ENCODE measurements at places on chromosomes 3 and 15. TPM values are rescaled to one million over a fixed set of nuclear protein-coding genes. Genes with fewer than 3 reads are reported as not detected.

Gene THRB
- total RNA-seq, result 1.4 TPM

Gene MINAR1
- total RNA-seq, result 0.53 TPM

Gene GABRR3
- total RNA-seq, result not detected

Gene ZNF619
- total RNA-seq, result 1.9 TPM

Gene LEKR1
- total RNA-seq, result 0.79 TPM

Gene NEK10
- 1.3 TPM for total RNA-seq

Gene PRICKLE2
- 2.4 TPM for total RNA-seq

Gene ESYT3
- total RNA-seq, result 0.70 TPM

Gene UTS2B
- total RNA-seq, result not detected

Gene PATL2
- 0.10 TPM for total RNA-seq

Gene PYGO1
- total RNA-seq, result 5.6 TPM

Gene SLC12A8
- 1.7 TPM for total RNA-seq

Gene CLN6
- 75.9 TPM for total RNA-seq

Gene TEX55
- not detected for total RNA-seq

Gene LMCD1
- 69.9 TPM for total RNA-seq

Gene HRH1
- 9.8 TPM for total RNA-seq

Gene CDC25A
- total RNA-seq, result 8.9 TPM

Gene TTLL13
- total RNA-seq, result not detected

Gene TATDN2
- total RNA-seq, result 37.5 TPM

Gene GHRL
- not detected for total RNA-seq

Gene SLC22A13
- total RNA-seq, result not detected

Gene GOLGA6L7
- total RNA-seq, result not detected

Gene KLHL6
- not detected for total RNA-seq

Gene VGLL3
- 8.1 TPM for total RNA-seq

Gene CCDC13
- 0.46 TPM for total RNA-seq

Gene PP2D1
- not detected for total RNA-seq

Gene AADACL2
- total RNA-seq, result not detected

Gene PLXND1
- 97.2 TPM for total RNA-seq

Gene IL16
- total RNA-seq, result not detected

Gene PRTG
- 10.6 TPM for total RNA-seq

Gene ZMYND10
- total RNA-seq, result 1.2 TPM

Gene GOLGA8O
- 0.37 TPM for total RNA-seq

Gene DAZL
- not detected for total RNA-seq

Gene CLRN1
- not detected for total RNA-seq

Gene MB21D2
- total RNA-seq, result 5.8 TPM

Gene GNL3
- 93.4 TPM for total RNA-seq

Gene MUC4
- 0.07 TPM for total RNA-seq

Gene RYK
- total RNA-seq, result 30.6 TPM

Gene SKOR1
- total RNA-seq, result 0.07 TPM

Gene SCAANT1
- not detected for total RNA-seq

Gene LAMB2
- total RNA-seq, result 110 TPM

Gene ADAMTS17
- total RNA-seq, result 0.13 TPM

Gene TMCO5A
- total RNA-seq, result not detected

Gene FAM131A
- total RNA-seq, result 11.5 TPM
